Adrenal gland (tissue), 19 donors: ENCODE measurements at places on chromosomes 16 and 17.

DNA sequence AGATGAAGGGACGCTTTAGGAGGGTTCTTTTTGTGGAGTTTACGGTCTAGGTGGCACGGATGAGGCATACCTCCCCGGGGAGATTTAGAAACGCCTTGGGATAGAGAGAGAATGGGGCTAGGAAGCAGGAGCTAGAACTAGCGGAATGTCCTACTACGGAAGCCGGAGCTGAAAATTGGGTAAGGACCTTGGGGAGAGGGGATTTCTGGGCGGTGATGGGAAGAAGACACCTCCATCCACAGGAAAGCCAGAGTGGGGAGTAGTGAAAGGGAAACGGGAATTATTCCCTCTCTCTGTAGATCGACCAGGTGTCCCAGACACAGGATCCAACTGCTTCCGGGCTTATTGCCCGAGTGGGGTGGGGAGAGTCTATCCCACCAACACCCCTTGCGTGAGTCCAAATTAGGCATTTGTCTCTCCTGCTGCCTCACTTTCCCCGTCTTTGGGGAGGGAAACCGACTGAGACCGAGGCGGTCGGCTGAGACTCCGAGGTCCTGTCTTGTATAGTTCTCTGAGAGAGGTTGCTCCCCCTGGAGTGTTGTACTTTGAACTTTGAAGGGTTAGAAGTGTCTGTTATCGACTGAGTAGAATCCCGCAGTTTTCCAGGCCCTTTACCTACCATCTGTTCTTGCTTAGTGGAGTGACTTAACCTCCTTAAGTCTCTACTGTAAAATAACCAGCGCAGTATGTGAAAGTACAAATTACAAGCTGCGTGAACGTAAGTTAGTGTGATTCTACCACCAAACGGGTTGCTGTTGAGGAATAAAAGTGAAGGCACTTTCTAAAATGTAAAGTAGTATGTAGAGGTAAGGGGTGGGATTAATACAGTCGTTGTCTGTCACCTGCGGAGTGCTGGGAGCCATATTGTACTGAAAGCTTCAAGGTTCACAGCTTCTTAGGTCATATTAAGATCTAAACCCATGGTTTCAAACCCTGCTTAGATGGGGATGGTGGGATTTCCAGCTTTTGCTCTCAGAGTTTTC is 1.0 kb downstream of the RSPRY1 start:
- peak; percentile 23 for DNase-seq

DNA sequence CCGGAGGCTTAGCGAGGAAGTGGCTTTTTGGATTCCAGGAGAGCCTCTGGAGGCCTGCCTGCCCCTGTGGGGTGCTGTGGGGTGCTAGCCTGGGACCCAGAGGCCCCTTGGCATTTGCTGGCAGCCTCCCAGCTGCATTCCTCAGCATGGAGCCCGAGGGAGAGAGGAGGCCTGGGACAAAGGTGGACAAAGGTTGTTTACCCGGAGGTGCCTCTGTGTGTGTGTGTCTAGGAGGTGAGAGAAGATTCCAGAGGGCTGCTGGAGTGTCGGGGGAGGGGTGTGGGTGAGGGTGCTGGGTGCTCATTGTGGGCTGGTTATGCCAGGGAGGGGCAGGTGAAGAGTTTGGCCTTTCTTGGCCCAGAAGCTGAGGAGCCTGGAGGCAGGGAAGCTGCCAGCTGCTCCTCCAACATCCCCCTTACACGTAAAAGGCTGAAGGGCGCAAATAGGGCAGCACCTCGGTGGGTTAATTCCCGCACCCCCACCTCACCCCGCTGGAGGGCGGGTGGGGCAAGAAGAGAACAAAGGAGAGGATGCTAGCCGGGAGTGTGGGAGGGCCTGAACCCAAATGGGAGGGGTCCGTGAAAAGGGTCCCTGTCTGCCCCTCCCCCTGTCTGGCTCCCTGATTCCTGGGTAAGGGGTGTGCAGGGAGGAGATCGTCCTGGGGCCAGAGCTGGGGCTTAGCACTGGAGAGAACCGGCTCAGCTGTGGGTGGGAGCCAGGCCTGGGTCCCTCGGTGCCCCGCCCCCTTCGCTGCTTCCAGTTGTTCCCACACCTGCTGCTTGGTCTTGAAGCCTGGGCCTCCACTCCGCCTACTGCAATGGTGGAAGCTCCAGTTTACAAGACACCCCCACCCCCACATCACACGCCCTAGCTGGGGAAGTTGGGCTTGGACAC is 9.9 kb downstream of the HEXIM2 start:
- no peak for DNase-seq

GRCh38 chr17:65655706-65656105 is 94.3 kb upstream of the AXIN2 start:
- no peak for DNase-seq

- no peak for DNase-seq
Observed at GRCh38 chr17:55601874-55602364, 90.7 kb upstream of the SMIM36 start.
